ENCODE measurements at places on chromosomes 2 and 18.

- no peak for DNase-seq
These were observed 98.6 kb downstream of the ZNF236 start for GRCh38 chr18:76920974-76921373.

- DNase-seq = no peak
These were observed 754.0 kb upstream of the SOX11 start for GRCh38 chr2:4938206-4938605.

- no peak for DNase-seq
These were observed 50.8 kb downstream of the CCBE1 start for GRCh38 chr18:59646228-59646962.

GRCh38 chr2:150595803-150596470, 108.5 kb upstream of the RND3 start:
- peak; percentile 79 for DNase-seq

DNA sequence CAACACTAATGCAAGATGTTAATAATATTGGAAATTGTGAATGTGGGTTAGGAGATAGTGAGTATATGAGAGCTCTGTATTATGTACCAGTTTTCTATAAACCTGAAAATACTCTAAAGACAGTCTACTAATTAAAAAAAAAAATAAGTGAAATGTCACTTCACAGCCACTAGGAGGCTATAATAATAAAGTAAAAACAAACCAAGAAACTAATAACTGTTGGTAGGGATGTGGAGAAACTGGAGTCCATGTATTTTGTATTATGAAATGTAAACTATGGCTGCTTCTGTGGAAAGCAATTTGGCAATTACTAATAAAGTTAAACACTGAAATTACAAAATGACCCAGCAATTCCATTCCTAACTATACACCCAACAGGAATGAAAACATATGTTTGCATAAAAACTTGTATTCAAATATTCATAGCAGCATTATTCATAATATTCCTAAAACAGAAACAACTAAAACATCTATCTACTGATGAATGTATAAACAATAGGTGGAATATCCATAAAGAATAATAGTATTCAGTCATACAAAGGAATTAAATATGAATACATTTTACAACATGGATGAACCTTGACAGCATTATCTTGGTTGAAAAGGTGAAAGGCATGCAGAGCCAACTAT, 36.2 kb downstream of the CCDC178 start:
- DNase-seq = no peak

DNA sequence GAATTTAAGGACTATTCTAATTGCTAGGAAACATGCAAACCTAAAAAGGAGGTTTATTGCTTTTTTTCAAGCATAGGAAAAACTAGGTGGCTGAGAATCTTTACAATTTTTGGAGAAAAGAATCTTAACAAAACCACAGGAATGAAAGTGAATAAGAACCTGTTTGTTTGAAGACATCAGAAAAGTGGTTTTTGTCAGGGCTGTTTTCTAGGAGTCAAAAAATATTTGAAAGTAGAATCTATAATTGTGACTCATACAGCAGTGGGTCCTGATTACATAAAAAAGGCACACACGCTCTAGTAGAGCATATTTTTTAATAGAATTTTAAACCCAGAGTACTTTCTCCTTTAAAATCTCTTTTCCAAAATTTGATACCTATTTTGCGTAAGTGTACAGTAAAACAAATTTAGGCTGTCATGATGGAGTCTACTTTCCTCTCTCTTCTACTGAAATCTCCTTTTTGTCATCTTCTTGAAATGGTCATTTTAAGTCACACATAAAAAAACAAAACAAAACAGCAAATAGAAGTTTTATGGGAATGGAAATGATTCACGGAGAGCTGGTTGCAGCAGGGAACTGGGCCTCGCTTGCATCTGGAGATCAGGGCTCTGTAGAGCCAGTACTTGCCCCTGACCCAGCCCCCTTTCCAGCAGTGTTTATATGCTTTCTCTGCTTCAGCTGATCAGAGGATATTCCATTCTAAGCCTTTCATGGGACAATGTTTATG, 59.1 kb upstream of the PELI1 start:
- no peak for DNase-seq

- no peak for DNase-seq
These were observed 549.5 kb upstream of the ID2 start for GRCh38 chr2:8132351-8132831.

GRCh38 chr2:9697909-9698308, 67.1 kb upstream of the YWHAQ start:
- no peak for DNase-seq

DNA sequence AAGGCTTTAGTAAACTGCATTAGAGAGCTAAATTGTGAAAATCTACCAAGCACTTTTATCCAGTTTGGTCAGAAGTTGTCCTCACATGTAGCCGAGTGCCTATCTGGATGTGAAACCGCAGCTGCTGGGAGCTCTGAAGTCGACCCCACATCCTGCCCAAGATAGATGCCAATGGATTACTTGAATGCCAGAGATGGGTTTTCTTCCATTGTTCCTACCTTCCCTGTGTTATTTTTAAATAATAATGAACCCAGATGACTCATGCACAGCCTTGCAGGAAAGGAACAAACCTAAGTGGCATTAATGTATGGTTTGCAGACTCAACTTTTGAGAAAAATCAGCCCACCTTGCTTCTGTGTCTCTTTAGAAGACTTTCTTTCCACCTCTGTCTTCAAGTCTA, 408.5 kb downstream of the FBXO15 start:
- no peak for DNase-seq

DNA sequence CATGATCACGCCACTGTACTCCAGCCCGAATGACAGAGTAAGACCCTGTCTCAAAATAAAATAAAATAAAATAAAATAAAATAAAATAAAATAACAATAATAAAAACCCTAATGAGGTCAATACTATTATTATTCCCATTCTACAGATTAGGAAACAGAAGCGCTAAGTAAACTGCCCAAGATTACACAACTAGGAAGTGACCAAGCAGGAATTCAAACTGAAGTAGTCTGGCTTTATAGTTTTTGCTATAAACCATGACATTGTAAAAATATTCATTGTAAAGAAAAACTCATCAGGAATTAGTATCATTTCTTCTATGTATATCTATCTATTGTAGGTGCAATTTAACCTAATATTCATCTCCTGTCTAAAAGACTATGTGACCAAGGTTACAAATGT, 1.2 kb downstream of the PLEKHM3 start:
- no peak for DNase-seq

- DNase-seq = no peak
These were observed 273.0 kb downstream of the CCDC85A start for GRCh38 chr2:56456791-56457190.

All from retinal pigment epithelial cell (primary cell).